ENCODE measurements at places on chromosomes 11 and 22.

GRCh38 chr11:2464451-2465165, 19.8 kb downstream of the KCNQ1 start:
- no peak for DNase-seq

DNA sequence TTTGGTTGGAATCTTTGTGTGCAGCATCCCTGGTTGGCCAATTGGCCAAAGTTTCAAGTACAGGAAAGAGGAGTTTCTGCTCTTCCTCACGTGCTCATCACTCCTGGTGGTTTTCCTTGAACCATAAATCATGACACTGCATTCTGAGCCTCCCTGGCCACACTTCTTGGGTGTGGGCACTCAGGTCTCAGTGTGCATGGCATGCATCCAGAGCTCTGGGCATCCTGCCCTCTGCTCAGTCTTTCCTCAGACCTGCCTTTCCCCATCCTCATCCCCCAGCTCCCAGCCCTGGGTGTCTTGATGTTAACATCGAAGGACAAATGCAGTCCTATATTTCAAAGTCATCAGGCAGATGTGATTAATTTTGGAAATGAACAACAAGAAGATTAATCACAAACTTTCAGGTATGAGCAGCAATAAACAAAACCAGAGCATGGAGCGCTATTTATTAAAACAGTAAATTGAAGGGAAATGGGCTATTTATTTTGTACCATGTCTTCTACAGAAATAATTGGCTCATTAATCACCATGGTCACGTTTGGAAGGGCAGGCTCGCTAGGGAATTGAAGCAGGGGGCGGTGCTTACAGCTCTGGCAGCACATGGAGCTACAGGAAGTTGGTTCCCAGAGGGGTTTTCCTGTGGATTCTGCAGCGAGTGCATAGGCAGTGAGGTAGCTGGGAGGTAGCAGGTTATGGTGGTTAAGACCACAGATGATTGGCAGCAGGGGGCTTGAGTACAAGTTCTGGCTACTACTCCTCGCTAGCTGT, 89.6 kb downstream of the CSNK2A3 start:
- DNase-seq, result no peak

GRCh38 chr11:57786436-57786835, 24.8 kb downstream of the CTNND1 start:
- DNase-seq, result no peak

- DNase-seq, result no peak
These were observed 50.9 kb downstream of the PPP2R1B start for GRCh38 chr11:111715142-111715816.
